ENCODE measurements at places on chromosomes 3 and 15. TPM values are rescaled to one million over a fixed set of nuclear protein-coding genes. Genes with fewer than 3 reads are reported as not detected.

Gene RTP4
- total RNA-seq, result 2.0 TPM

DNA sequence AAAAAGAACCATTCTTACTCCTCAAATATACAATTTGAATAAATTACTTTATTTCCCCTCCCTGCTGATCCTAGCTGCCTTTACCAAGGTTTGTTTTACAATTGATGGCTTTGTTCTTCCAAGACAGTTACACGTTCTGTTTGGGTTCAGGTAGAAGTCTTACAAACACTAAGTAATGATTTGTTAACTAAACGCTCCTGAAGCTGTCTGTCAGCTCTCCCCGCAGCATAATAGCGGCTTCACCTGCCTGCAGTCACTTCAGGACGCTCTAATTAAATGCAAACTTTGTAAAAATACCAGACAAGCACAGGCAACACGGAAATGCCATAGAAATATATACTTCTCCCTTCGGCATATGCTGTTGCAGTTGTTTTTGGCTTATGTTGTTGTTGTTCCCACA is 176.4 kb upstream of the MDFIC2 start:
- no peak for DNase-seq

DNA sequence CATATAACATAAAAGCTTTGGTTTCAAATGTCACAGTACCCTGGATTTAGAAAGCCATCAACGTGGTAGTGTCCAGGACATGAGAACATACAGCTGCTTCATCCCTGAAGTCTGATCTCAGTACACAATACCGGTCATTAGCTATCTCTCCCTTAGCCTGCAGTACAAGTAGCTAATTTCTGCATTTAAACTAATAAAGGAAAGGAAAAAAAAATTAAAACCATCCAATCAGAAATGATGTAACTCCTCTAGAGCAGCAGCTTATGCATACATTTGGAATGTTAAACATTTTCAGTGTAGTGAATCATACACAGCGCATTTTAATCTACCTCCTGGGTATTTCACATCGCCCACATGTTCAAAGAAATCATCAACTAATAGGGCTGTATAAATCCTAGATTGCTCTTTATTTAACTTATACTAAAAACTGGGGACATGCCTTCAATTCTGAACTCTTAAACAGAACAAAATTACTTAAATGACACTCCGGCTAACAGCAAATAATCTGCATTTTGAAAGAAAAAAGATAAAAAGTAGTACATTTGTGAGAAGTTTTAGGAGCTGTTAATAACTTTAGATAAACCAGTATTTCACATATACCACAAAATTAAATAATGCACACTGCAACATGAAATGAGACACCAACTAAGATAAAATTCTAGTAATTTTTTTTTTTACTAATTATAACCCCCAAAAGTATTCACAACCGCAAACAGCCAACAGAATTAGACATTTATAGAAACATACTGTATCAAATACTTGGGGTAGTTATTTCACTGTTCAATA is 3.7 kb downstream of the IGF2BP2 start:
- DNase-seq, result peak; percentile 76

DNA sequence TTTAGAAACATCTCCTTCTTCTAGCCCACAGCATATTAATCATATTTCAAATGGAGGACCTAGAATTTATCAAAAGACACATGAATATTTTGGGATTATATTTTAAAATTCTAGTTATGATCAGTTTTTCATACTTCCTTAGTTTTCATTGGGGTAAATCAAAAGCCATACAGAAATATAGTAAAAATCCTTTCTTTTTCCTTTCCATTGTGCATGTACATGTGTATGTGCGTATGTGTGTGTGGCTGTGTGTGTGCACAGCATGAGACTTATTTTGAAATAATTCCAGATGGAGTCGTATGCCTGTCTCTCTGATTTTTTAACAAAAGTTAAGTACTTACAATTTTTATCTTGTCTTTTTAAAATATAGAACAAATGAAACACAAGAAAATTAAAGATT is 94.5 kb downstream of the ARPP21 start:
- no peak for DNase-seq

DNA sequence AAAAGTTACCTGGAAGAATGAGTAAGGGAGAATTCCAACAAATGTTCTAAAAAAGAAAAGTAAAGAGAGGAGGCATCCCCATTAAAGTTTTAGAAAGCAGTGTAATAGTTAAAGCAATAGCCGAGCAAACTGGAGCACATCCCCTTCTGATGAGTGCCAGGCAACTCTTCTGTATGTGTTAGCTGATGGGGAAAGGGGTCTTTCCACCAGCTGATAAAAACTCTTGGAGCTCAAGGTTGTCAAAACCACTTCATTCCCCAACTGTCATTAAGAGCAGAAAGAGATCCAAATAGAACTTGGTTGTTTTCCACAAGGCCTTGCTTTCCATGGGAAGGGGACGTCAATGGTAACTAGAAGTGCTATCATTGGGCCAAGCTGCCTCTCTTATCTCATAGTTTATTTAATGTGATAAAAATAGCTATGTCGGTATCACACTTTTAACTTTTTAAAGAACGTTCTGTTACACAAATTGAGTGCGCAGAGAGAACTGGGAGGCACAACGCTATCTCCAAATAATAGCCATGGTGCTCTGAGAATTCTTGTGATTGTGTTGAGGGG is 116.9 kb downstream of the POLR2M start:
- no peak for DNase-seq

All from Daoy (cell line).